ENCODE measurements at places on chromosomes 5 and 9. TPM values are rescaled to one million over a fixed set of nuclear protein-coding genes. Genes with fewer than 3 reads are reported as not detected.

The MYOZ3 gene
- 0.21 TPM for total RNA-seq

DNA sequence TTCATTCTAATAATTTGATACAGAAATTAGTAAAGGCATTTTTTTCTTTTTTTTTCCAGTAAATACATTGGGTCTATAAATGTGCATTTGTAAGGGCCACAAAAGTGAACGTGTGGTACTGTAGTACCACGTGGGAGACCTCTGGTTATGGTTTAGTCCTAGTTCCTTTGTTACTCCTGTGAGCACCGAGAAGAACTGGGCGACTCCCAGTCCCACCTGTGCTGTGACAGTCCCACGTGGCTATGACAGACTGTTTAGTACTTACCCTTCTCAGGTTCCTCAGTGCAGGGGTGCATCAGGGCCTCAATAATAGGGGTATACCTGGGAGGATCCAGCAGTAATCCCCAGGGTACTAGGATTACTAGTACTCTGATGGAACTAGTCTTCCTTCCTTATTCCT is 49.3 kb downstream of the LRRC70 start:
- no peak for DNase-seq
- no peak overlapping the region for H3K27ac ChIP-seq
- peaks cover 7% of the 10 kb centered on the region for H3K36me3 ChIP-seq
- no peak overlapping the region for H3K4me3 ChIP-seq

DNA sequence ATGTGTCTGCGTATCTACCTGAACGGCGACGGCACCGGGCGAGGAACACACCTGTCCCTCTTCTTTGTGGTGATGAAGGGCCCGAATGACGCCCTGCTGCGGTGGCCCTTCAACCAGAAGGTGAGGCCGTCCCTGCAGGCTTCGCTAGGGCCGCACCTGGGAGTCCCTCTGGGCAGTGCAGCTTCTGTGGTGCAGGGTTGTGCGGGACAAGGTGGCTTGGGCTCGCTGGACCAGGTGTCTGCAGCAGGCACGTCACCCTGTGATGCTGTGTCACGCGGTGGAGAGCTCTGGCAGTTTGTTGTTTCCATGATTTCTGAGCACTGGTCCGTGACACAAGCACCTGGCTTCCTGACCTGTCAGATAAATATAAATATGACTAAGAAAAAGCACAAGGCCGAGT is 20.7 kb downstream of the FBXW5 start:
- no peaks in the 10 kb centered on the region for H3K27me3 ChIP-seq
- peaks cover 29% of the 10 kb centered on the region for H3K36me3 ChIP-seq
- no peak overlapping the region for H3K27ac ChIP-seq
- no peak for DNase-seq
- peaks cover 5% of the 10 kb centered on the region for H3K4me1 ChIP-seq

DNA sequence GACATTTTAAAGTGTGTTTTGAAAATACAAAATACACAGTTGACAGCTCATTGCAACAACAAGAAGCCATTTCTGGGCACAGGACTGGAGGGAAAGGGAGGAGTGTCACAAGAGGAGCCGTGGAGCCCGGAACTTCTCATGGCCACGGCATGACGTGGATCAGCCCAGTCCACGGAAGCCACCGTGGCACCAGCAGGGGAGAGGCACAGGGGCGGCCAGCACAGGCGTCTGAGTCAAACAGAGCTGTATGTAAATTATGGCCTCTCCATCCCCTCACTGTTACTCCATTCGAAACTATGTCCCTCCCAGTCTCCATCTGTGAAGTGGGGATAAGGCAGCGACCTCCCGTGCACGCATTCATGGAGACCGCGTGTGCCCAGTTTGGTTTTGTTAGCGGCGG is 165.6 kb upstream of the IRX2 start:
- no peaks in the 10 kb centered on the region for H3K36me3 ChIP-seq
- no peak for DNase-seq
- no peaks in the 10 kb centered on the region for H3K27me3 ChIP-seq
- no peaks in the 10 kb centered on the region for H3K4me1 ChIP-seq

The DCAF10 gene
- 13.8 TPM for total RNA-seq

The GNAQ gene
- total RNA-seq, result 26.1 TPM

The SLC6A7 gene
- total RNA-seq, result not detected

DNA sequence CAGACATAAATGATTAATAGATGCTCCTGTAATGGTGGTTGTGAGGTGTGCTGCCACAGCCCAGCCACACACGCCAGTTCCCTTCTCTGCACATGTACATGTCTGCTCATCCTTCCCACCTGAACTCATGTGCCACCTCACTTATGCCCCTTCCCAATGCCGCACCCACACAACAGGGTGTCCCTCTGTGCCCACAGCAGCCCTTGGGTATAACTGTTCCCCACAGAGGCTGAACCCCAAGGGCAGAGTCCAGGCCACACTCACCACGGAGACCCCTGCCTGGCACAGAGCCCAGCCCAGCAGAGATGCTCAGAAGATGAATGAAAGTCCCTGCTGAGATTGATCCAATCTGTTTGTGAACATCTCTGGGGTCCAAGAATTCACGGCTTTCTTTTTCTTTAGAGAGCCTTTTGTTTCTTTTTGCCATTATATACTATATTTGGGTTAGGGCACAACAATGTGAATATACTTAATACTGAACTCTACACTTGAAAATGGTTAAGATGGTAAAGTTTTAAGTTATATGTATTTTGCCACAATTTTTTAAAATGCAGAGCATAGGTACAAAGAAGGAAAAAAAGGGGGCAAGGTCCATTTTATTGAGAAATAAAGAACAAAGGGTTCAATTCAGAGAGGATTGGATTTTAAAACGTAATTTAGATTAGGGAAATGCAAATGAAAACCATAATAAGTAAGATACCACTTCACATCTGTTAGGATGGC is 29.6 kb downstream of the IRF1 start:
- peaks cover 16% of the 10 kb centered on the region for H3K36me3 ChIP-seq
- H3K4me1 ChIP-seq, result peaks cover 87% of the 10 kb centered on the region
- DNase-seq, result peak; percentile 7
- peak overlapping the region; percentile 67 for H3K27ac ChIP-seq
- no peaks in the 10 kb centered on the region for H3K27me3 ChIP-seq

DNA sequence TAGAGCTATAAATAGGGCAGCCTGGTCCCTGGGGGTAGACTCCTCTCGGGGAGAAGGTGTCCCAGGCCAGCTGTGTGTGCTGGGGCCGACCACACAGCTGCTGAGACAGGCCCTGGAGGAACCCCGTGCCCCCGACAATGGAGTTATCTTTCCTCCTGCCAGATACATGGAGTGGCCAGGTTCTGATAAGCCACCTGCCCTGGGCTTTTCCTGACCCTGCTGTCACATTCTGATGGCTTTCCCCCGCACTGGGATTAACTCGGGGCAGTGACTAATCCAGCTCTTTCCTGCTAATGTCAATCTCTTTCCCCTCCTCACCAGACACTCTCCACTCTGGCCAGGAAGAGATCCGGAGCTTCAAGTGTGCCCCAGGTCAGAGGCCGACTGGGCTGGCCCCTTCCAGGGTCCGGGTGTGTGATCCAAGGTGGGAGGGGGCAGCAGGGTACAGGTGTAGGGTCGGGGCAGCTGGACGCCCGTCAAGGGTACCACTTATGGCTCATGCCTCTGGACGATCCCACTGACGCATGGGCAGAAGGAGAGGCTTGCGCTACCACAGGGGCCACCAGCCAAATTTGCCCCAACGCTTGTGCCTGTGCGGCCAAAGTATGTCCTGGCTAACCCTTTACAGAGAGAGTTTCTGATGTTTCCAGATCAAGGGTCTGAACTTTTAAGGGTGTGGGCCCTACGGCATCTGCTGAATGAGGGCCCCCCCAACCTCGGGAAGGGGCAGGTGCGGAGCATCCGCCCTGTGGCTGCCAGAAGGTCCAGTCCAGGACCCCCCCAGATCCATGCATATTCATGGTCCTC is 20.6 kb upstream of the COL5A1 start:
- no peak overlapping the region for H3K4me3 ChIP-seq
- peak; percentile 1 for DNase-seq
- peaks cover 6% of the 10 kb centered on the region for H3K27me3 ChIP-seq

DNA sequence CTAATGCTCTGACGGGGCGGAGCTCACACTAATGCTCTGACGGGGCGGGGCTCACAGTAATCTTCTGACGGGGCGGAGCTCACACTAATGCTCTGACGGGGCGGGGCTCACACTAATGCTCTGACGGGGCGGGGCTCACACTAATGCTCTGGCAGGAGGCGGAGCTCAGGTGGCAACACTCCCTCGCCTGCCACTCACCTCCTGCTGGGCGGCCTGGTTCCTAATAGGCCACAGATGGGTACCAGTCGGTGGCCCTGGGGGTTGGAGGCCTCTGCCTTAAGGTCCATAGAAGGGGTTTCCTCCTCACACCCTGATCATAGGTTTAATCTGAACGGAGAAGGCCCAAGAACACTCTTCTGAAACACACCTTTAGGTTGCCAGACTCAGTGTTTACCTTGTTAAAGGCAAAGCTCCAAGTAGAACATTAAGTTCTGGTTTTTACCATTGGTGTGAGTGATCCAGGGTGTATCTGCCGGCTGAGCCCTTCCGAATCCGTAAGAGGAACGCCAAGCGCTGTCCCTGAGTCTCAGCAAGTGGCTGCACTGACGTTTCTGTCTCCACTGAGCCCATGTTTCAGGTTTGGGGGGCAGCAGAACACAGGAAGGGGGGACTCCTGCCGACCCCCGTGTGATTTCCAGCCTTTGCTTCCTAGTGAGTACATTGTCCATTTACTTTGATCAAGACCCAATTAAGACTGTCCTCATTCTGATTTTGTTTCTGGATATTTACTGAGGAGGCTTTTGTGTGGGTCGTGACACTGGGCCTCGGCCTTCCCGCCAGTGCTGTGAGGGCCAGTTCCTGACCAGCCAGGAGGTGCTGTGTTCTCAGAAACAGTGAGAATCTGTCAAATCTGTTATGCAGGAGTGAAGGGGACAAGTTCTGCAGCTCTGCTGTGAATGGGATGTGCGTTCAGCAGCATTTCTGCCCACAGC is 24.6 kb upstream of the LRRC14B start:
- no peak for DNase-seq
- no peak overlapping the region for H3K27ac ChIP-seq
- no peaks in the 10 kb centered on the region for H3K27me3 ChIP-seq

The LECT2 gene
- total RNA-seq, result not detected

DNA sequence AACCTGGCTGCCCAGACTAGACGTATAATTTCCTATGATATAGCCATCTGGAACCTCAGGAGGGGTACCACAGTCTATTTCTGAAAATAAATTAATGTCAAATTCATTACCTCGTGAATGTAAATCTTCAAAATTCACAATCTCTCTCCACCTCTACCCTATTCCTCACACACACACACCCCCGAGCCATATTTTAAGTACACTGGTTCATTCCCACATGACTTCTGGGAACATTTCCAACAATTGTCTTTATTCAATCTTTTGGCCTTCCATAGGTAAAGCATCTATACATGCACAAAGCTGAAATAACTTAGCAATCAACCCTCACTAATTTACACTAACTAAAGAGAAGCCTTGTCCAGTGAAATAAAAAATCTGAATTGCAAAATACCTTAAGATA is 32.7 kb downstream of the SUSD1 start:
- no peak for DNase-seq
- H3K36me3 ChIP-seq, result peaks cover 2% of the 10 kb centered on the region
- no peak overlapping the region for H3K4me3 ChIP-seq
- H3K27me3 ChIP-seq, result no peaks in the 10 kb centered on the region
- H3K4me1 ChIP-seq, result peaks cover 7% of the 10 kb centered on the region

DNA sequence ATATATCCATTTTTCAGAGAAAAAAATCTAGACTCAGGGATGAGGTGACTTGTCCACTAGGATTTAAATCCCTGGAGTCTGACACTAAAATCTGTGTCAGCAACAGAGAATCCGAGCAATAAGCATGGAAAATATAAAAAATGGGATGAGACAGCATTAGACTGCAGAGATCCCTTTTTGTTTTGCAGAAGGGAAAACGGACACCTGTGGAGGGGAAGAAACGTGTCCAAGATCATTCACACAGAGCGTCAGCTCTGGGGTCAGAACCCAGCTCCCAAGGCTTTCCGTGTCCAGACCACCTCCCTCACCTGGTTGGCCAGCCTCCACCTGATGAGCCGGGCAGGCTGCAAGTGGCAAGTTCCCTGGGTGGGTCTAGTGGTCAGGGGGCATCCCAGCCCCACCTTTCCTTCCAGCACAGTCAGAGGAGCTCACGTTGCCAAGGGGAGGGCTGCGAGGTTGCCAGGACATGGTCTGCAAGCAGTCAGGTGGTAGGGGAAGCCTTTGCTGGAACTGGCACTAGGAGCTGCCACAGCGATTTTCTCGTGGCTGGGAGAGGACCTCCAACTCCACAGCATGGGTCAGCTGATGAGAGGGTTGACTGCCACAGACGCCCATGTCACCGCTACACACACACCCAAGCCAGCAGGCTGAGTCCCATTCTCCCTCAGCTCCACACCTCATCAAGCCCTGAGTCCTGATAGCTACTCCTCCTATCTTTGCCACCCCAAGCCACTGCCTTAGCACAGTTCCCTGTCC is 65.9 kb upstream of the CPLX2 start:
- H3K4me1 ChIP-seq, result no peaks in the 10 kb centered on the region
- no peaks in the 10 kb centered on the region for H3K36me3 ChIP-seq
- no peak overlapping the region for H3K27ac ChIP-seq

- no peaks in the 10 kb centered on the region for H3K27me3 ChIP-seq
- DNase-seq, result peak; percentile 92
- H3K36me3 ChIP-seq, result peaks cover 16% of the 10 kb centered on the region
- peaks cover 44% of the 10 kb centered on the region for H3K4me1 ChIP-seq
- H3K4me3 ChIP-seq, result peak within 1 kb of the TSS; percentile 87
Measured at GRCh38 chr9:100352727-100353505, at the start of gene TEX10. TSS of gene TEX10 (minus strand) at chr9:100352942. CDS start at chr9:100349363, 3,579 bp downstream.

GRCh38 chr9:112819635-112820496 is 69.3 kb downstream of the SNX30 start:
- H3K36me3 ChIP-seq, result peaks cover 5% of the 10 kb centered on the region
- H3K27ac ChIP-seq, result no peak overlapping the region
- H3K4me3 ChIP-seq, result no peak overlapping the region
- no peaks in the 10 kb centered on the region for H3K27me3 ChIP-seq

The SPAG8 gene
- total RNA-seq, result 1.1 TPM

The SPATA31C1 gene
- total RNA-seq, result not detected

The TAF1L gene
- 0.05 TPM for total RNA-seq

GRCh38 chr5:78974011-78974410 is 11.1 kb downstream of the ARSB start:
- no peaks in the 10 kb centered on the region for H3K27me3 ChIP-seq
- H3K4me1 ChIP-seq, result peaks cover 3% of the 10 kb centered on the region
- no peaks in the 10 kb centered on the region for H3K36me3 ChIP-seq
- DNase-seq, result no peak
- no peak overlapping the region for H3K27ac ChIP-seq

The FBXL7 gene
- total RNA-seq, result not detected

DNA sequence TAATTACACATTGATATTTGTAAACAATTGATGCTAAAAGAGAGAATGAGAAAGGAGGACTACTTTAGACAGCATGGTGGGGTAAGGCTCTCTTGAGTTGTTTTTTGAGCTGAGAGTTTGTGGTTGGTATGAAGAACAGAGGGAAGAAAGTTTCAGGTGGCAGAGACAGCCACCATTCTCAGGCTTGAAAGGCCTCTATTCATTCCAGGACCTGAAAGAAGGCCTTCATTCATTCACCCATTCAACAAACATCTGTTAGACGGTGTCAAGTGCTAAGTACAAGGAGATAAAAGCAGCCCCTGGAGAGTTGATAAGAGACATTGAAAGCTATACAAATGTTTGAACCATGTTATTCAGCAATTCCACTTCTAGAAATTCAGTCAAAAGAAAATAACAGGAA is 21.7 kb upstream of the ADAM19 start:
- peaks cover 2% of the 10 kb centered on the region for H3K36me3 ChIP-seq
- H3K4me3 ChIP-seq, result peak overlapping the region; percentile 33
- H3K27ac ChIP-seq, result peak overlapping the region; percentile 91
- H3K27me3 ChIP-seq, result no peaks in the 10 kb centered on the region
- H3K4me1 ChIP-seq, result peaks cover 94% of the 10 kb centered on the region

GRCh38 chr5:122902263-122902662 is 56.9 kb downstream of the SNX24 start:
- H3K36me3 ChIP-seq, result no peaks in the 10 kb centered on the region
- peaks cover 14% of the 10 kb centered on the region for H3K4me1 ChIP-seq
- no peak overlapping the region for H3K27ac ChIP-seq
- no peaks in the 10 kb centered on the region for H3K27me3 ChIP-seq
